ENCODE measurements at places on chromosomes 1 and 21. TPM values are rescaled to one million over a fixed set of nuclear protein-coding genes. Genes with fewer than 3 reads are reported as not detected.

The SLC9A1 gene
- 32.4 TPM for total RNA-seq

The EPB41 gene
- 163 TPM for total RNA-seq

The ELAPOR1 gene
- 6.3 TPM for total RNA-seq

- no peaks in the 10 kb centered on the region for H3K27me3 ChIP-seq
- no peaks in the 10 kb centered on the region for H3K36me3 ChIP-seq
- no peak for DNase-seq
- H3K4me3 ChIP-seq: no peak overlapping the region
- no peaks in the 10 kb centered on the region for H3K4me1 ChIP-seq
Observed at GRCh38 chr1:56092684-56093570, 486.4 kb downstream of the PLPP3 start.

DNA sequence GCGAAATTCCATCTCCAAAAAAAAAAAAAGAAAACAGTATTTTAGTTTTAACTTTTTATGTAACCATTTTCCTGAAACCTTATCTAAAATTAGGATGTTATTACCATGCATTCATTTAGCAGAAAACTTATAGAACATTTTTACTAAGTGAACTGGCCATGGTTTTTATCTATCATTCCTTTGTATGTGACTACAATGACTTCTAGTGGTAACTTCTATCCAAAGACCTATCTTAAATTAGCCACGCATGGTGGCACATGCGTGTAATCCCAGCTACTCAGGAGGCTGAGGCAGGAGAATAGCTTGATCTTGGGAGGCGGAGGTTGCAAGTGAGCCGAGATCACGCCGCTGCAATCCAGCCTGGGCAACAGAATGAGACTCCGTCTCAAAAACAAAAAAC lies 11.4 kb downstream of the GGPS1 start:
- H3K4me1 ChIP-seq: peaks cover 25% of the 10 kb centered on the region
- H3K4me3 ChIP-seq: no peak overlapping the region
- H3K27me3 ChIP-seq: no peaks in the 10 kb centered on the region
- no peak for DNase-seq
- no peak overlapping the region for H3K27ac ChIP-seq

The NOL9 gene
- 44.5 TPM for total RNA-seq

The BATF3 gene
- 14.0 TPM for total RNA-seq

GRCh38 chr1:185998391-185998790 lies 264.2 kb downstream of the HMCN1 start:
- no peaks in the 10 kb centered on the region for H3K36me3 ChIP-seq
- H3K4me3 ChIP-seq: no peak overlapping the region
- no peaks in the 10 kb centered on the region for H3K4me1 ChIP-seq
- no peaks in the 10 kb centered on the region for H3K27me3 ChIP-seq
- DNase-seq: no peak

The CCT8 gene
- total RNA-seq: 210 TPM

DNA sequence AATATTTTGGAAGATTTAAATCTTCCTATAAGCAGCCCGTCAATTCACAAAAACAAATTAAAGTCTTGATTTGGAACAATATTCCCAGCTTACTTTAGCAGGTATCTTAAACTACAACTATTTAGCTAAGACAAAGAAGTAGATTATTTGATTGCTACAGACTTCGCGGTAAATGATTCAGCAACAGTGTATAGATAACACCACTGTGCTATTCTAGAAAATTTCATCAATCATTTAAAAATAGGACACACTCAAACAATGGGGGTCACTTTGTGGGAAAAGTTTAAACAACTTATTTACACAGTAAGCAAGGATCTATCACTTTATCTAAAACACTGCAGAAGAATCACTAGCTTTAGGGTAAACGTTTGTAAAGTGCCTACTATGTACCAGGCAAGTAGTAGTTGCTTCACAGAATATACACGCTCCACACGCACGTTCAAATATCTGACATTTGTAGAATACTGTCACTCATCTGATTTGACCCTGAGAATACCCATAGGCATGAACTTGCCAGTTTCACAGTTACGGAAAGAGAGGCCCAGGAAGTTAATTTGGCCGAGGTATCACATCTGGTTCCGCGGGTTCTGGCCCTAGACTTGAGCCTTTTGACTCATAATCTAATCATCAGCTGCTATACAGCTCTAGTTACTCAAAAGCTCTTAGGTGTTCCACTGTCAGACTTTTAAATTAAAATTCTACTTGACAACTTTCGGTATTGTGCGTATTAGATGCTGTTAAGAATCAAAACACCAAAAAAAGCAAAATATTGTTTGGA lies 876 bp downstream of the DENND2C start:
- DNase-seq: no peak
- H3K27me3 ChIP-seq: peaks cover 23% of the 10 kb centered on the region
- H3K36me3 ChIP-seq: no peaks in the 10 kb centered on the region
- H3K4me1 ChIP-seq: peaks cover 11% of the 10 kb centered on the region
- H3K4me3 ChIP-seq: peak overlapping the region; percentile 94

DNA sequence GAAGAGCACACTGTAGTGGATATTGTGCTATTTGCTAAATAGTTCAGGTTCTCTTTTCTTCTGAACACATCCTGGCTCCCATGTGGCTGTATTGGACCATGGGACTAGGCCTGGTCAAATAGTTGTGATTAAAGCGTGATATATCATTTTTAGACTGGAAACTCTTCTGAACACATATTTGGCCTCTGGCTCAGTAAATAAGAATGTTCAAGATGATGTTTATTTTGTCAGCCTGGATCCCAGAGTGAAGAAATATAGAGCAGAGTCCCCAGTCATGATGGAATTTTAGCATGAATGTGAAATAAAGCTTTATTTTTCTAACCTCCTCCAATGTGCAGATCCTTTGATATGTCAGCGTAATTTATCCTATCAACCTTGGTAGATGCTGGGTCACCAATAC lies 542.6 kb downstream of the ADGRL2 start:
- H3K27me3 ChIP-seq: no peaks in the 10 kb centered on the region
- H3K4me3 ChIP-seq: no peak overlapping the region
- H3K36me3 ChIP-seq: no peaks in the 10 kb centered on the region
- H3K27ac ChIP-seq: no peak overlapping the region

DNA sequence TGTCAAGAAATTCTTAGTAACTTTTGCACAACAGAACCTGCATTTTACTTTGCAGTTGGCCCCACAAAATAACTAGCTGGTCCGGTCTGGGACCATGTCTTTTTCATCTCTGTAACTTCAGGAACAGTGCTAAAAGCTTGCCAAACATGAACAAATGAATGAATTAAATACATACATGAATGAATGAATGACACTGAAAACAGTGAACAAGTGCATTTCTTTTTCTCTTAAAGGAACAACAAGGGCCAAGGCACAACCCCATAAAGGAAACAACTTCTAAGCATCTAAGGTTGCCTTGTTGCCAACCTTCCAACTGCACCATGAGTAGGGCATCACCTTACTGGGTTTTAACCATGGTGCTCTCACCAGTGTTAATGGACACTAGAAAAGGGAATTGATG lies 534.4 kb upstream of the PKN2 start:
- no peak overlapping the region for H3K27ac ChIP-seq
- DNase-seq: no peak
- H3K27me3 ChIP-seq: peaks cover 3% of the 10 kb centered on the region

DNA sequence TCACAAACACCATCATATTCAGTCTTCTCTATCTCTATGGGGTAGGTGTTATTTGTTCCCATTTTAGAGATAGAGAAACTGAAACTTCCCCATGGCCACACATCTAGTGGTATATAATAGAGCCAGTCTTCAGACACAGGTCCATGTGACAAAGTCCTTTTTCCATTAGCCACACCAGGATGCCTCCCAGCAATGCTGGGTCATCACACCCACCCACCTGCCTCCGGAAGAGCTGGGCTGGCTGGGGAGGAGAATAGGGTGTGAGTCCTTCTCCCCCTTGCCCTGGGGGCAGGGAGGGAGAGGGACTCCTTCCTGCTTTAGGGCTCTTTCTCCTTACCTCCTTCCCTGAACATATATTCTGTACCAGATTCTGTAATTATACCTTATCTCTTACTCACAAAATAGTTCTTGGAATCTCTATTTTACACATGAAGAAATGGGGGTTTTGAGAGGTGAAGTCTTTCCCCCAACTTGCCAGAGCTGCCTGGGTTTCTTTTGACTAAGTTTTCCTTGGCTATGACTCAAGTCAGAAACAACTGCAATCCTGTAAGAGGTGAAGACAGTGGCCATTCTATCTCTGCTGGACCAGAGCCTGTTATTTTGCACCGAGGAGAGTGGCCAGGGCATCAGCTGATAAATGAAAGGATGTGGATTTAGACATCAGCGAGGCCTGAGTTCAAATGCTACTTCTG lies 30.0 kb downstream of the SOX13 start:
- H3K27ac ChIP-seq: peak overlapping the region; percentile 85
- H3K27me3 ChIP-seq: no peaks in the 10 kb centered on the region
- H3K4me1 ChIP-seq: peaks cover 39% of the 10 kb centered on the region
- DNase-seq: no peak

The C1orf94 gene
- not detected for total RNA-seq

The PROK1 gene
- not detected for total RNA-seq

The LCE1E gene
- total RNA-seq: not detected

DNA sequence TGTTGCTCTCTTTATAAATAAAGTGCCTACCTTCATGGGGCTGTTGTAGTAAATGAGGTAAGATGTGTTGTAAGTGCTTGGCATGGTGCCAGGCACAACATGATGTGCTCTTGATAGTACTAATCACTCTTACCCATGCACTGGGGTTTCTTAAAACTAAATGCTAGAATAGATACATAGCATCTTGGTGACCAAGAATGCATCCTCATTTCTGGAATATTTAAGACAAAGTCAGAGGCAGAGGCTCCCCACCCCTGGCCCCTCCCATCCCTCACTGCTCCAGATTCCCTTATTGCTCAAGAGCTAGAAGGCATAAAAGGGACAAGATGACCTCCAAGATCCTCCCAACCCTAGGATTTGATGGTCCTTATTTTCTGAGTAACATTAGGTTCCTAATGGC lies 61.3 kb downstream of the GLUL start:
- DNase-seq: no peak
- H3K27ac ChIP-seq: no peak overlapping the region
- no peaks in the 10 kb centered on the region for H3K4me1 ChIP-seq
- H3K36me3 ChIP-seq: no peaks in the 10 kb centered on the region
- H3K27me3 ChIP-seq: peaks cover 3% of the 10 kb centered on the region

All from activated CD4-positive, alpha-beta T cell treated with anti-CD3 and anti-CD28 coated beads, Interleukin-2, amount 10 ng/mL, durations not matched to agents 7 days and 5 days (primary cell).